Activated T-helper 1 cell treated with Interleukin-2 at 50 U/mL for 16 hours (primary cell): ENCODE measurements at places on chromosomes 12 and 14.

- DNase-seq = no peak
Observed at GRCh38 chr12:50110127-50110761, 1.8 kb upstream of the COX14 start.

GRCh38 chr12:51488281-51488680 lies 63.6 kb downstream of the SLC4A8 start:
- no peak for DNase-seq

DNA sequence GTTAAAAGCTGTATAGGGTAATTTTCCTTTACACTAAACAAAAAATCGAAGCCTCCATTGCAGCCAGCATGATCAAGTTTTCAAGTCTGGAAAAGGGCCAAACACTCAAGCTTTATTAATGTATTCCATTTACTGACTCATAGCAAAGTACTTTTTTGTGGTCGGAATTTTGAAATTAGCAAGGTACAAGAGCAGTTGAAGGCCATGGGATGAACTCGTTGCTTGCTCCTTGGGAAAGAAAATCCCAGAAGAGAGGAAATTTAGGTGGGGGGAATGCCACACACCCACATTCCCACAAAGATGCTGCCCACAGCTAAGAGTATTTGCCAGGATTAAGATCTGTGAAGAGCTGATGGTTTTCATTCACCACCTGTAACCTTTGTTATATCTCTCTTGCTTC lies 333.7 kb downstream of the EGLN3 start:
- DNase-seq = no peak

DNA sequence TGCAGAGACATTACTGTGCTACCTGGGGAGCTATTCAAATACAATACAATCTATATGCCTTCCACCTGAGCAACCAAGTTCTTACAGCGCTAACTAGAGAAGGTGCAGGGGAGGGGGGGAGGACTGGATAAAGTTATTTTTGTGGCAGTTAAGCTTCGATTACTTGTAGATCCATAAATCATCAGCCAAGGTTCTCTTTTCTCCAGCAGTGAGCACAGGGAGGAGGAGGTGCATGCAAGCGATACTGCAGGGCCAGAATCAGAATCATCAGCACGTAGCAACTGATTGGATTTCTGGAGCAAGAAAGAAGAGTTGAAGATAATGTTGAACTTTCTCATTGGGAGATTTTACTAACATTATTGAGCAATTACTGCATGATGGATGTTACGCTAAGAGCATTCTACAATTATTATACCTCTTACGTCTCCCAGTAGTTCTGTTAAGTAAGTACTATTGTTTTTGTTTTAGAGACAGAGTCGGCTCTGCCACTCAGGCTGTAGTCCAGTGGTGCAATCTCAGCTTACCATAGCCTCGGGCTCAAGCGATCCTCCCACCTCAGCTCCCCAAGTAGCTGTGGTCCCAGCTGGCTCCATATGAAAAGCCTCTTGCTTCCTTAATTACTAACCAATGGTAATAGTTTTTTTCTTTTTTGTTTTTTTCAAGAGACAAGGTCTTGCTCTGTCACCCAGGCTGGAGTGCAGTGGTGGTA lies 74.6 kb upstream of the EEA1 start:
- no peak for DNase-seq

- DNase-seq = no peak
Observed at GRCh38 chr12:97951239-97951638, 488.6 kb downstream of the RMST start.

GRCh38 chr14:63908667-63909264 lies 56.0 kb downstream of the SYNE2 start:
- no peak for DNase-seq

GRCh38 chr12:452667-453210 lies 7.0 kb upstream of the B4GALNT3 start:
- peak; percentile 41 for DNase-seq
